Sciatic nerve (tissue), 2 donors: ENCODE measurements at places on chromosomes 3 and 15. TPM values are rescaled to one million over a fixed set of nuclear protein-coding genes. Genes with fewer than 3 reads are reported as not detected.

WDR72 gene
- total RNA-seq, result not detected

TRIM69 gene
- 28.0 TPM for total RNA-seq

B2M gene
- 1,758 TPM for total RNA-seq

EIF1B gene
- 63.7 TPM for total RNA-seq

AADACL2 gene
- not detected for total RNA-seq

NXPE3 gene
- total RNA-seq, result 24.7 TPM

PLSCR4 gene
- 242 TPM for total RNA-seq

CFAP100 gene
- 1.5 TPM for total RNA-seq

CCDC39 gene
- total RNA-seq, result 0.58 TPM

DNA sequence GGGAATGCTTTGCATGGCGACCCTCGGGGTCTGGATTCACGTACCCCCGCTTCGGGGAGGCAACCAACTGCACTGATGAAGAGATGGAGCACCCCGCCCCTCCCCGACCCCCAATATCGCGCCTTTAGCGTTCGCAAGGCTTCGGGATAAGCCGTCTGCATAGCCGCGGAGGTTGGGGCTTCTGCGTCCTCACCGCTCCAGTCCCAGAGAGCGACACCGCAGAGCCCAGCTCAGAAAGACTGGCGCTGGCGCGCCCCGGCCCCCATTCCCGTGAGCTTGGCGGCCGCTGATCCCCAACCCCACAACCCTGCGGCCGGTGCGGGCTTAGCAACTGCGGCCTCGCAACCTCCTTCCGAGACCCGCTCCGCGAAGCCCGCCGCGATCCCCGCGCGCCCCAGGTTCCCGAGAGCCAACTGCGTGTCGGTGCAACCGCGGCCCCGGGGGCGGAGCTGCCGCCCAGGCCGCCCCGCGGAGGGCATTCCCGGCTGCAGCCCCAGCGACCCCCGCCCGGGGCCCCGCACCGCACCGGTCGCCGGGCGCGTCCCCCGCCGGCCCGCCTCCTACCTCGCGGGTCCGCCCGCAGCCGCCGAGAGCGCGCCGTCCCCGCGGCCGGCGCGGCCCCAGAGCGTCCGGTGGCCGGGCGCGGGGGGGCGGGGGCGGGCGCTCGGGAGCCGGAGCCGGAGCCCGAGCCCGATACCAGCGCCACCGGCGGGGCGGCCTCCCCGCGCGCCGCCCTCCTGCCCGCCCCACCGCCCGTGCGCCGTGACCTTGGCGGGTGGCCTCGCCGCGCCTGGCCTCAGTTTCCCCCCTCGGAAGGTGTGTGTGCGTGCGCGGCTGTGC is 79.5 kb downstream of the IQSEC1 start:
- no peak for DNase-seq

GRCh38 chr15:87602371-87602770 is 654.2 kb downstream of the NTRK3 start:
- no peak for DNase-seq

- peak; percentile 67 for DNase-seq
Measured at GRCh38 chr3:126474498-126475412, 936 bp downstream of the ZXDC start.

GRCh38 chr3:32282578-32283154 is 44.2 kb downstream of the CMTM8 start:
- DNase-seq, result no peak

DNA sequence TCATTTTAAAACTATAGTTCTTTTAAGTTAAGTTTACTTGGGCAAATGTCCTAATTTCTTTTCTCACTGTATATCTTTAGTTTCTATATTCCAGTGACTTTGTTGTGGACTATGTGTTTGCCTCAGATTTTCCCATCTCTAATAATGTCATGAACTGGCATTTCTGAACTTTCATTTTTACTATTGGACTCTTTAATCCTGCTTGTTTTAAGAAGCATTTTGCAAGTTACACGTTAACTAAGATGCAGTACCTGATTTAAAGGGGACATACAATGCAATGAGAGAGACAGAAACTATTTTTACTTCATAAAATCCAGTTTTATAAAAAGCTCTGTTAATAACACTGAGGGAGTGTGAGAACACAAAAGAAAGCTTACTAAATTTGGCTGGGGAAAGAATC is 58.6 kb upstream of the PHLDB2 start:
- DNase-seq, result no peak

DNA sequence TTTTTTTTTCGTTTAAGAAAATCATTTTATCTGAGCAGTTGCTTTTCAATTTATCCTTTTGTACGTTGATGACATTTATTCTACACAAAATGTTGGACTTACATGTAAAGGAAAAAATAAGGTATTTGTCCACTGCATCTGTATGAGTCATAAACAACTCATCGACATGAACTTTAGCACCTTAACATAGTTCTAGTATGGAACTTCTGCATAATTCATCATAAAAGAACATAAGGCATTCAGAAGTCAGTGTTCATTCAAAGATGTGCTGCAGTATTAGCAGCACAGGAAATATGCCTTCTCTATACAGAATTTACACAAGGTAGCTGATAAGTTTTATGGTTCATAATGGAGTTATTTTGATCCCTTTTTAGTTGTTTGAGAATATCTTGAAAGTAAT is 801.6 kb downstream of the CADM2 start:
- no peak for DNase-seq

DNA sequence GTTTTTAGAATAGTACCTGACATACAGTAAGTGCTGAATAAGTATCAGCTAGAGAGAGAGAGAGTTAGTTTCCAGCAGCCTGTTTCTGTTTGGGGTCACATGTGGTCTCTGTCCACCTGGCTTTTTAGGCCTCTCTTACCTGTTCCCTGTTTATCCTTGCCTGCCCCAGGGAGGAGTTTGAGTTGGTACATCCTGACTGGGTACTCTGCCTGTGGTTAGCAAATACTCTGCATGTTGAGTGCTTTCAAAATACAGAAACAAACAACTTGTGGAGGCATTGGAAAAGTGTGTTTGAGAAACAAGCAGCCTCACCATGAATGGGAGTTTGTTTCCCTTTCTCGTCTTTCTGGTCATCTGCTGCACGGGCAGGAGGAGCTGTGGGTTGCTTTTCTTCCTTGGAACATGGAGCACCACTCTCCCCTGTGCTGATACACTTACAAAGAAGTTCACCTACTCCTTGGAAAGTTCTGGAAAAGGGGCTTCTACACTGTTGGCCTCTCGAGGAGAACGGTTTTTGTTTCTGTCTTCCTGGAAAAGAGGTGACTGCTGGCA is 166.1 kb downstream of the PGPEP1L start:
- no peak for DNase-seq

DNA sequence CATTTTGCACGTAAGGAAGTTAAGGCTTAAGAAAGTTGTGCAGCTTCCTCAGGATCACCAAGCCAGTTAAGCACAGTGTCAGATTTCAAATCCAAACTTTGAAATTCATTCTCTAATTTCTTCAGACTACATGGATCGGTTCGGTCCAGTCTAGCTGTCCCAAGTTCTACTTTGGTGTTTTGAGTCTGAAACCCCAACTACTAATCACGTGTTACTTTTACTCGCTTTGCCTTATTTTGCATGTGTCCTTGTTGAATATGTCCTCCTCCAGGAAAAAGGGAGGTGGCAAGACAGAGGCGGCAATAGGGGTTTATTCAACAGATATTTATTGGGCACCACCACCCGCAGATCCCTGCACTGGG is 522 bp upstream of the GXYLT2 start:
- no peak for DNase-seq

DNA sequence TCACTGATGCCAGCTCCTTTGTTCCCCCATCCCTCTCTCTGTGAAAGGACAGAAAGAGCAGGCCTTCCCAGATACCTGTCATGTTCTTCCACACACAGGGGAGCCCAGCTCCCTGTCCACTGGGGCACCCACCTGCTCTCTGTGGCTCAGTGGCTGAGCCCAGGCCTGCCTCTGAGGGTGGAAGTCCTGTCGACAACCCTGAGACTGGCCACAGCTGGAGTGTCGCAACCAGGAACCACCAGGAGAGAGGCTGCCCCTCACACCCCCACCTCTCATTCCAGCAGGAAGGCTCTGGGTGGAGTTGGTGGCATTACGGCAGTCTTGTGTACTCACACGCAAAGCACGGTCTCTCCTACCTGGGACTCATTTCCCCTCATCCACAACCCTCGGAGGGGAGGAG is 66.3 kb downstream of the MEGF11 start:
- peak; percentile 45 for DNase-seq

DNA sequence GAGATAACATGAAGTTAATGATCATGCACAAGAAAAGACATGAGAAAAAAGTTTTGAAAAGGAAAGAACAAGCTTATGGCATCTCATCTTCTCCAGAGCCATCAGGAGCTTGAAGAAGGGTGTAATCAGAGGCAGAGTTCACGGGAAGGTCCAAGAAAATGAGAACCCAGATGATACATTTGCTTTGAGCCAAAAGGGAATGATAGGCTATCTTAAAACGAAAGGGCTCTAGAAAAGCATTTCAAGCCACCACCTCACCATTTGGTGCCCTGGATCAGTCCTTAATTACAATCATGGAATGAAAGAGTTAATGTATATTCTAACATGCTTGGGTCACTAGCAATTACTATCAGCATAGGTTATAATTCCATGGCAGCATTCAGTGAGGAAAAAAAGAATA is 781.8 kb downstream of the ROBO1 start:
- DNase-seq, result no peak

- no peak for DNase-seq
Measured at GRCh38 chr15:90037961-90038631, 37.0 kb downstream of the ZNF710 start.

DNA sequence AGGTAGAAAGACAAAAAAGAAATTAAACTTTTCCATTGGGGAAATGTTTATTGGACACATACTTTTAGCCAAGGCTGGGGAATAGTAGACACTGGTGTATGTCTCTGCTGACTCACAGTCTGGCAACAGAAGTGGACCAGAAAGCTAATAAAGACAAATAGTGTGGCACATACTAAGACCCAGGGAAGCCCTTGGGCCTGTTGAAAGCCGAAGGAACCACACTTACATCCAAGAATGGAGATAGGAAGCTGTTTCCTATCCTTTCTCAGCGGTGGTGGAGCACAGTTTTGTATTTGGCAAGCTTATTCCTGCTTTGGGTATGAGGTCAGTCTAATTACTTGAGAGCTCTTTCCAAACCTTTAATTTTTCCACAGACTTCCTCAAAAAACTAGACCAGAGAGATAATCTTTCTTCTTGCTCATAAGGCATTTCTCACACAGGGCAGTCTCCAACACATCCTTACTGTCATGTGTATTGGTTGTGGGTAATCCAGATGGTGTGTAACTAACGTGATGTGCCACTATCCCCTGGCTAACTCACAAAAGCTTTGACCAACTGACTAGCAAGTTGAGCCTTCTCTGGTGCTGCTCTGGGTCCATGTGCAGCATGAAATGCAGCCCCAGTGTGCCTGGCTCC is 279.1 kb upstream of the IGF1R start:
- DNase-seq, result no peak

GRCh38 chr3:195542316-195542697 is 818 bp downstream of the PPP1R2 start:
- no peak for DNase-seq

GRCh38 chr3:50586763-50587070 is 17.4 kb downstream of the HEMK1 start:
- DNase-seq, result no peak

GRCh38 chr15:94582368-94582767 is 351.0 kb downstream of the MCTP2 start:
- no peak for DNase-seq

DNA sequence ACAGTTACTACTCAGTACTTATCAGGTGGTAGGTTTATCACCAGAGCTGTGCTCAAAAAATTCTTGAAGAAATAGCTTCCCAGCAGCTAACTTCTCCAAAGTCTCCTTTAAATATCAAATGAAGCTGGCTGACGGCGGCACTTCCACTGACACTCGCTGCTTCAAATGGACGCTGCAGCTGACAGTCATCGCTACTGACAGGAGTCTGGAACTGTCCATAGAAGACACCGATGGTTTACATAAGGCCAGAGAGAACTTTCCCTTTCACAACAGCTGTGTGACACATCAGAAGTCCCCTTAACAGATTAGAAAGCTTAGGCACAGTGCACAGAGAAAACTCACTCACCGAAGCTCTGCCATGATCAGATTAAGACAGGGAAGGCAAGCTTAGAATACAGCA is 270.2 kb downstream of the SHOX2 start:
- no peak for DNase-seq

- peak; percentile 85 for DNase-seq
Measured at GRCh38 chr3:156674911-156675829, 780 bp downstream of the TIPARP start.

DNA sequence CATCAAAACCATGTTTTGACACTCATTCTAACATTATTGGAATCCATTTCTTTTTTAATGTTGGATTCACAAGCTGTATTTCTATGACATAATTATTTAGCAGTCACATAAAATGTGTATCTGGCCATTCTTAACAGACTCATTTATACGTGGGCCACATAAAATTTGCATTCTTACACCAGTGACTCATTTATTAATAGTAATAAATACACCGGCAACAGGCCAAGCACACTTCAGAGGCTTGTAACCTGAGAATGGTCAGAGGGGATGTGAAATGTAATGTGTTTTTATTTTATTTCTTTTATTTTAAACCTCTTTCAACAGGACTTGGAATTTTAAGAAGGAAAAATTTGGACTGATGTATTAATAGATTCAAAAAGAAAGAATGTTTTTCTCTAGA is 384.9 kb upstream of the RARB start:
- no peak for DNase-seq

- no peak for DNase-seq
Measured at GRCh38 chr3:151201051-151201730, 1.8 kb downstream of the GPR171 start.

GRCh38 chr3:105022813-105023212 is 343.9 kb upstream of the ALCAM start:
- DNase-seq, result no peak

GRCh38 chr3:38755130-38755529 is 60.9 kb downstream of the SCN10A start:
- no peak for DNase-seq

- DNase-seq, result no peak
Measured at GRCh38 chr15:66229790-66230465, 23.6 kb downstream of the MEGF11 start.

DNA sequence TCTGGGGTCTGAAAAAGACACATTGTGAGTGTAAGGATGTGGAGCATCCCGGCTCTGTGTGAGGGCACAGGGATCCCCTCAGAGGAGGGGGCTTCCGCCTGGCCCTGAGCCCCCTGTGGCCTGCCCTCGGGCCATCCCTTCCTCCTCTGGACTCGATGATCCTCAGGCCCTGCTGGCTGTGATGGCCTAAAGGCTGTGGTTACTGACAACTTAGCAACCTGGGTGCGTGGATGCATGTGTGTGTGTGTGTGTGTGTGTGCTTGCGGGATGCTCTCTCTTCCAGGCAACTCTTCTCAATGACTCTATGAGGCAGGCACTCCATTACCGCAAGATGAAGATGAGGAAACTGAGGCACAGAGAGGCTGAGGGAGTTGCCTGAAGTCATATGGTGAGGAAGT is 66.0 kb downstream of the ASB7 start:
- DNase-seq, result no peak
